GM23248 (cell line): ENCODE measurements at places on chromosomes 3 and 15.

- no peak overlapping the region for H3K4me3 ChIP-seq
- no peak for DNase-seq
- H3K36me3 ChIP-seq: no peaks in the 10 kb centered on the region
- H3K27me3 ChIP-seq: no peaks in the 10 kb centered on the region
Observed at GRCh38 chr3:4743371-4743770, 235.9 kb upstream of the BHLHE40 start.

DNA sequence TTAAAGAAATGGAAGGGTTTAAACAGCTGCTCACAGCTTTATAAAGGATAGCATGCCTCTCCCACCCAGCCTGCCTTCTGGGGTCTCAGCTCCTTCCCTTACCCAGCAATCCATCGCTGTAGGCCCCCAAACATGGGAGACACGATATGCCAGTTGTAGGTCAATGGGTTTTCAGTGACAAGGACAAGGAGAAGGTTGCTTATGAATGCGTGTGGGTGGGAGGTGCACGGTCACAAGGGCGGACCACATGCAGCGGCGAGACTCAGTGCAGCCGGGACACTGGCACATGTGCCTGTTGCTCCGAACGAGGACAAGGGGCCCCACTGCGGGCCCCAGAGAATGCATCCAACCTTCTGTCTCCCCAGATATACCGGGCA is 67.0 kb downstream of the MGLL start:
- H3K36me3 ChIP-seq: no peaks in the 10 kb centered on the region
- H3K4me1 ChIP-seq: peaks cover 15% of the 10 kb centered on the region
- no peak overlapping the region for H3K4me3 ChIP-seq

DNA sequence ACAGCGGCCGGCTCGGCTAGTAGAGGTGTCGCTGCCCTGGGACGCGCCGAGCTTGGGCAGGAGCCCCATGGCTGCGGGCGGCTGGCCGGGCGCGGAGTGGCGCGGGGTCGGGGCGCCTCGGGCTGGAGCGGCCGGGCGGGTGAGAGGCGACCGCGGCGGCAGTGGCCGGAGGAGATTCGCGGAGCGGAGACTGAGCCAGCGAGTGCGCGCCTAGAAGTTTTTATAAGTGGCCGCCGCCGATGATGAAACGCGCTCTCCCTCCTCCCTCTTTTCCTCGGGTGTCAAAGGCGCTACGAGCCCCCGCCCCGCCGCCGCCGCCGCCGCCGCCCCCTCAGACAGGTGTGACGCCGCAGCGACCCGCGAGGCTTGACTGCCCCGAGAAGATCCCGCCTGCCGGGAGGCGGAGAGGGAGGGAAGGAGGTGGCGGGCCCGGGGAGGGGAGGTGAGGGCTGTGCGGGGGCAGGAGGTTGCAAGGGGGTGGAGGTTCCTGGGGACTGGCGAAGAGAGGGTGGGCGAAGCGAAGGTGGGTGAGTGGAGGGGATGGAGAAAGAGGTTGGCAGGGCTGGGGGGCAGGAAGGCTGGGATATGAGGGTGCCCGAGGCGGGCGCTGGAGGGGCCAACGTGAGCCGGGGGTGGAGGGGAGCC is at the start of gene SLCO2A1:
Gene SLCO2A1 (minus strand): TSS at position 192 of the 645 bp plus-strand sequence. CDS start 123 bp downstream, at position 69.
- H3K4me1 ChIP-seq: peaks cover 4% of the 10 kb centered on the region; the same call in 1 of the 2 replicates
- peak; percentile 66 for DNase-seq
- no peak within 1 kb of the TSS for H3K27ac ChIP-seq
- H3K4me3 ChIP-seq: peak within 1 kb of the TSS; percentile 78
- no peaks in the 10 kb centered on the region; the same call in 1 of the 2 replicates for H3K27me3 ChIP-seq

DNA sequence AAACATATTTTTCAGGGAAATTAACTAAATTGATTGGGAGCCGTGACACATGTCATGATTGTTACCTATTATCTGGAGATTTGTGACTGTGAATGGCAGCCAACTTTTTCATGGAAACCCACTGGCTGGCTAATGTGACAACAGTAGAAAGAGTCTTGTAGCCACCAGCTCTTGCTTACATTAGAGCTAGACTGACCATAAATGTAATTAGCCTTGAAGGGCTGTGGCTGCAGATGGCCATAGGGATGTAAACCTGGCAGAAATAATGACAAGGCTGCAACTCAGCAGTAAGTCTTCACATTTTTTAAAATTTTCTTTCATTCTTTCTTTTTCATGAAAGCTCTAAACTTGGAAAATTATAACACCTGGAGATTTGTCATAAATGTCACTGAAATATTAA is 168.2 kb upstream of the ROBO2 start:
- DNase-seq: no peak
- no peaks in the 10 kb centered on the region for H3K27me3 ChIP-seq

GRCh38 chr15:74339371-74339770 is 28.1 kb downstream of the CYP11A1 start:
- no peak overlapping the region for H3K4me3 ChIP-seq
- no peaks in the 10 kb centered on the region for H3K27me3 ChIP-seq
- H3K27ac ChIP-seq: no peak overlapping the region
- DNase-seq: no peak

DNA sequence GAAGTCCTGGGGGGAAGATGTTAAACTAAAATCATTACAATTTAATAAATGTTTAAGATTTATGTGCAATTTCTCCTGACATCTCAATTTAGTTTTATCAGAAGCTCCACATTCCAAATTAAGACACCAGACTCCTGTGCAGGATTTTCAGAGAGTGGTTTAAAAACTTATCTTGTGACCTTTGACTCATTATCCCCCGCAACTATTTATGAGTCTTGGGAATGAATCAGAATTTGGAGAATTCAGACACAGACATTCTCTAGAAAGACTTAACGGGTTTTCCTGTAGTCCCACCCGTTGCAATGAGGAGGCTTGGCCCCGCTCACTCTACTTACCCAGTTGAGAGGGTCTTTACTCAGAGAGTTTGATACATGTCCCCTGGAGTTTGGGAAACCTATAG is 7.1 kb downstream of the OR5K2 start:
- no peaks in the 10 kb centered on the region for H3K36me3 ChIP-seq
- no peak for DNase-seq
- no peaks in the 10 kb centered on the region for H3K4me1 ChIP-seq
- H3K27ac ChIP-seq: no peak overlapping the region
- H3K27me3 ChIP-seq: 0 out of 2 replicates have a peak, but pooled peaks cover 4% of the 10 kb centered on the region

DNA sequence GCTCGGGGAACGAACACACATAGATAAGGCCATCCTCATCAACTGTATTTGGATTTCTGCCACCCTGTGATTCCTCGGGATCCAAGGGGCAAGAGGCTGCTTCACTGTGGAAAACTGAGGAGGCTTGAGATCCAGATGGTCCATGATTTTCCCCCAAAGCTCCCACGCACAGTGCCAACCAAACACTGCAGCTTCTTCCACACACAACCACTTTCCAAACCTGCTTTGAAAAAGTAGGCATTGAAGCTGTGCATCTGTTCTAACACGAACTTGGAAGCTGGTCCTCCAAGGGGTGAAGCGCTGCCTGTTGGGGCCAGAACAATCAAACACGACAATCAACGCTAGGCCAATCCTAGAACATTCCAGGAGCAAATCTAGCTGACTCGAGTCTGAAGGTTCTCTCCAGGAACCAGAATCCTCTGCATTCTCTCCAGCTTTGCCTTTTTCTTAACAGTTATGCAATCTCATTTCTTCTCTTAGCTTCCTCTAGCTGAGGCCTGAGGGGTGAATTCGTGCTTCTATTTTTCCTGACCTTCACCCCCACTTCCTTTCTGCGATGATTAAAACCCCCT is 104.4 kb downstream of the LRRK1 start:
- no peaks in the 10 kb centered on the region for H3K36me3 ChIP-seq
- H3K27ac ChIP-seq: no peak overlapping the region
- H3K27me3 ChIP-seq: no peaks in the 10 kb centered on the region
- DNase-seq: no peak
- H3K4me1 ChIP-seq: no peaks in the 10 kb centered on the region

- H3K4me3 ChIP-seq: no peak overlapping the region
- DNase-seq: peak; percentile 37
- no peaks in the 10 kb centered on the region for H3K27me3 ChIP-seq
Observed at GRCh38 chr3:78970656-78971055, 797.1 kb downstream of the ROBO1 start.

- no peak overlapping the region for H3K4me3 ChIP-seq
- no peaks in the 10 kb centered on the region for H3K4me1 ChIP-seq
- no peaks in the 10 kb centered on the region for H3K36me3 ChIP-seq
- no peaks in the 10 kb centered on the region for H3K27me3 ChIP-seq
- H3K27ac ChIP-seq: no peak overlapping the region
Observed at GRCh38 chr3:54240309-54240708, 118.0 kb downstream of the CACNA2D3 start.

GRCh38 chr3:66933233-66933632 is 64.9 kb upstream of the KBTBD8 start:
- no peak overlapping the region for H3K4me3 ChIP-seq
- no peaks in the 10 kb centered on the region for H3K36me3 ChIP-seq
- no peak overlapping the region for H3K27ac ChIP-seq
- DNase-seq: no peak
- H3K4me1 ChIP-seq: no peaks in the 10 kb centered on the region

- DNase-seq: peak; percentile 52
- no peaks in the 10 kb centered on the region for H3K4me1 ChIP-seq
- H3K36me3 ChIP-seq: no peaks in the 10 kb centered on the region
Observed at GRCh38 chr15:57640930-57641682, 49.4 kb downstream of the MYZAP start.

DNA sequence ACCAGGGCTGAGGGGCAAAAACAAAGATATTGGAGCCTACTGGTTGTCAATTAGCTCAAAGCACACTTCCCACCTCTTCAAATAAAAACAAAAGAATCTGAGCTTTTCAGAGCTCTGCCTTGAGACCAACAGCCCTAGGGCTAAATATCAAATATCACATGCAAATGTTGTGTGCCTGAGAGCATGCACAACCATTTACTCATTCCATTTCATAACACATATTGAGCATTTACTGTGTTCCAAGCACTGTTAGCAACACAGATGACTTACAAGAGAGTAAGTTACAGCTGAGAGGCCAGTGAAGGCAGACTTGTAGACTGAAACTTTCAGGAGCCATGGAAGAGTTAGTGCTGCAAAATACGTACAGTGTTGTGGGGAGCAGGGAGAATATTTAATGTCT is 222.4 kb downstream of the CPNE4 start:
- H3K4me1 ChIP-seq: no peaks in the 10 kb centered on the region
- no peak overlapping the region for H3K4me3 ChIP-seq
- H3K36me3 ChIP-seq: no peaks in the 10 kb centered on the region
- no peaks in the 10 kb centered on the region for H3K27me3 ChIP-seq
- H3K27ac ChIP-seq: no peak overlapping the region

GRCh38 chr3:58001086-58001467 is 7.1 kb upstream of the FLNB start:
- no peaks in the 10 kb centered on the region for H3K36me3 ChIP-seq
- no peaks in the 10 kb centered on the region for H3K27me3 ChIP-seq
- H3K4me1 ChIP-seq: peaks cover 20% of the 10 kb centered on the region
- no peak overlapping the region for H3K4me3 ChIP-seq
- no peak overlapping the region for H3K27ac ChIP-seq
- no peak for DNase-seq

DNA sequence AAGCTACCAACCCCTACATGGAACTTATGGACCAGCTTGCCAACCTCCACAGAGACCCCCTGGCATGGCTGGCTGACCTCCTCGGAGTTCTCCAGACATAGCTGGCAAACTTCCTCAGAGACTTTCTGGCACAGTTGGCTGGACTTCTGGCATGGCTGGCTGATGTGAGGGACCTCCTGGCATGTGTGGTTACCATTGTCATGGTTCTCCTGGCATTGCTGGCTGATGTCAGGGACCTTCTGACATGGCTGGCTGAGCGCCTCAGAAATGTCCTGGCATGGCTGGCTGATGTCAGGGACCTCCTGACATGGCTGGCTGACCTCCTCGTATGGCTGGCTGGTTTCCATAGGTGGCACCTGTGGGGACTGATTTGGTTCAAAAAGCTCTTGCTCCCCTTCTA is 17.5 kb downstream of the MAP1A start:
- no peak overlapping the region for H3K27ac ChIP-seq
- no peaks in the 10 kb centered on the region for H3K27me3 ChIP-seq
- H3K4me3 ChIP-seq: no peak overlapping the region
- DNase-seq: no peak
- peaks cover 12% of the 10 kb centered on the region for H3K4me1 ChIP-seq

GRCh38 chr3:177102553-177102952 is 94.7 kb downstream of the TBL1XR1 start:
- H3K27me3 ChIP-seq: no peaks in the 10 kb centered on the region
- peak; percentile 14 for DNase-seq
- H3K4me1 ChIP-seq: peaks cover 7% of the 10 kb centered on the region; the same call in 1 of the 2 replicates

DNA sequence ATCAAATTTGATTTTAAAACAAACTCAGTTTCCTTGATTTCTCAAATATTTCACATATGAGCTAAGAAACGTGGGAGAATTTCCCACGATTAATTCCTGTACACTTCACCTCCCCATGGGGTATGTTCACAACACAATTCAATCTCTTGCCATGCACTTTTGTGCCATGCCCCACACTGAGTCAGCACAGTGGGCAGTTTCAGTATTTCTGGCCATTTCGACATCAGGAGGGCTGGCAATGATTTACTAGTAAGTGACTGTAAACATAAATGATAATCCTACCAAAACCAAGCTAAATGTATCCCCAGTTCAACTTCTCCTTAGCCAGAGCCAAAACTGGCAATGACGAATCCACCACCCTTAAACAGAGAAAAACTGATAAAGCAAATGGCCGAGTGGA is 293.6 kb downstream of the FGF12 start:
- H3K27me3 ChIP-seq: no peaks in the 10 kb centered on the region
- H3K36me3 ChIP-seq: no peaks in the 10 kb centered on the region
- H3K4me3 ChIP-seq: no peak overlapping the region

GRCh38 chr3:148958696-148959095 is 32.6 kb upstream of the GYG1 start:
- H3K27me3 ChIP-seq: no peaks in the 10 kb centered on the region
- DNase-seq: no peak
- H3K36me3 ChIP-seq: no peaks in the 10 kb centered on the region
- no peak overlapping the region for H3K27ac ChIP-seq

GRCh38 chr15:101055411-101055810 is 136.3 kb downstream of the LRRK1 start:
- H3K4me1 ChIP-seq: no peaks in the 10 kb centered on the region
- H3K4me3 ChIP-seq: no peak overlapping the region
- no peaks in the 10 kb centered on the region for H3K27me3 ChIP-seq

- DNase-seq: peak; percentile 55
- H3K4me3 ChIP-seq: no peak overlapping the region
- H3K27me3 ChIP-seq: peaks cover under 1% of the 10 kb centered on the region; the same call in 1 of the 2 replicates
- H3K36me3 ChIP-seq: no peaks in the 10 kb centered on the region
- no peak overlapping the region for H3K27ac ChIP-seq
Observed at GRCh38 chr3:69120879-69121464, 1.4 kb downstream of the LMOD3 start.

DNA sequence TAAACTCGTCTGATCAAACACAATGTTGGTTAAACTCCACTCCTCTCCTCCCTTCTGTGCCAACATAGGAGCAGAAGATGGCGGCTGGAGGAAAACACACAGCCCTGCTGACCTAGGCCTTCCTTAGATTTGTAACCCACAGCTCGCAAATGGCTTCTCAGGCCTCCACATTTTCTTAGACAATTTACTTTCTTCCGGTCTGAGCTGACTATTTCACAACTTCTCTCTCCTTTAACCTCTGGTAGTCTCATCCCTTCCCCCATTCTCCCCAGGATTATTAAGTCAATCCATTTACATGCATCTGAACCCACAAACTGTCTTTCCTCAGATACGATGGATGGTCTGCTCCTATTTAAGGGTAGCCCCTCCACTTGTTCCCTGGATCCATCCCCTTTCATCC is 25.7 kb upstream of the ULK4 start:
- H3K4me1 ChIP-seq: no peaks in the 10 kb centered on the region
- DNase-seq: no peak
- H3K4me3 ChIP-seq: no peak overlapping the region

GRCh38 chr15:56813995-56814394 is 80.7 kb upstream of the ZNF280D start:
- peaks cover 25% of the 10 kb centered on the region for H3K4me1 ChIP-seq
- H3K36me3 ChIP-seq: no peaks in the 10 kb centered on the region
- peak; percentile 74 for DNase-seq
- H3K27ac ChIP-seq: no peak overlapping the region
